Muscle of leg (tissue), 16 donors: ENCODE measurements at places on chromosomes 5 and 9. TPM values are rescaled to one million over a fixed set of nuclear protein-coding genes. Genes with fewer than 3 reads are reported as not detected.
A peak's percentile ranks its signal among the peaks of the same experiment; 100 is the strongest.

GRCh38 chr5:139805545-139805944 lies 9.9 kb downstream of the PSD2 start:
- no peak for DNase-seq

DNA sequence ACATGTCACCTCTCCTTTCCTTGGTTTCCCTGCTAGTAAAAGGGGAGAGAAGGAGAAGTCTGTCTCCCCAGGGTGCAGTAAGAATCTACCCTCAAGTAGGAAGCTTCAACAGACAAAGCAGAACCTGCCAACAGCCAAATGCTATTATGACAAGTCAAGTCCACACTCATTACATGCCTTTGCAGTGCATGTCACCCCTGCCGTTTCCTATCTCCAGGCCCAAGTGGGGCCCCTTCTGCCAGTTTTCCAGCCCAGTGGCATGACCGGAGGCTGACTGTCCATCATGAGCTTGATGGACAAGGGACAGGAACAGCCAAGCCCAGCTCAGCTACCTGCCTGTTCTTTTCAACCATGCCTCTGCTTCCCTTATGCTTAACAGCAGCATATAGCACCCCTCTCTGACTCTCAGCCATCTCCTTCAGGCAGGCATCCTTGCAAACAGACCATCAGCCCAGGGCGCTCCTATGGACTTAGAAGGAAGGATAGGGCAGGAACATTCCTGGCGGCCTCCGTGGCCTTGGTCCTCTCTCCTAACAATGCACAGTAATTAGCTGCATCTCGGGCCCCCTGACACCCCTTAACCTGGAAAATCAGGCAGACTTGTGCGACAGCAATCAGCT lies 107.2 kb upstream of the RAD23B start:
- no peak for DNase-seq

- DNase-seq, result no peak
Observed at GRCh38 chr9:8134635-8135034, 335.1 kb upstream of the DMAC1 start.

- no peak for DNase-seq
Observed at GRCh38 chr9:77848404-77848803, 183.2 kb downstream of the GNAQ start.

GRCh38 chr5:122156724-122157325 lies 27.5 kb downstream of the ZNF474 start:
- DNase-seq, result peak; percentile 87

Gene PCDHGA3
- total RNA-seq, result 1.2 TPM

Gene UGT3A1
- 10.7 TPM for total RNA-seq
